ENCODE measurements at places on chromosomes 13 and 19. TPM values are rescaled to one million over a fixed set of nuclear protein-coding genes. Genes with fewer than 3 reads are reported as not detected.

GRCh38 chr13:80877209-80877943 lies 536.5 kb upstream of the SPRY2 start:
- peak; percentile 62 for DNase-seq

DNA sequence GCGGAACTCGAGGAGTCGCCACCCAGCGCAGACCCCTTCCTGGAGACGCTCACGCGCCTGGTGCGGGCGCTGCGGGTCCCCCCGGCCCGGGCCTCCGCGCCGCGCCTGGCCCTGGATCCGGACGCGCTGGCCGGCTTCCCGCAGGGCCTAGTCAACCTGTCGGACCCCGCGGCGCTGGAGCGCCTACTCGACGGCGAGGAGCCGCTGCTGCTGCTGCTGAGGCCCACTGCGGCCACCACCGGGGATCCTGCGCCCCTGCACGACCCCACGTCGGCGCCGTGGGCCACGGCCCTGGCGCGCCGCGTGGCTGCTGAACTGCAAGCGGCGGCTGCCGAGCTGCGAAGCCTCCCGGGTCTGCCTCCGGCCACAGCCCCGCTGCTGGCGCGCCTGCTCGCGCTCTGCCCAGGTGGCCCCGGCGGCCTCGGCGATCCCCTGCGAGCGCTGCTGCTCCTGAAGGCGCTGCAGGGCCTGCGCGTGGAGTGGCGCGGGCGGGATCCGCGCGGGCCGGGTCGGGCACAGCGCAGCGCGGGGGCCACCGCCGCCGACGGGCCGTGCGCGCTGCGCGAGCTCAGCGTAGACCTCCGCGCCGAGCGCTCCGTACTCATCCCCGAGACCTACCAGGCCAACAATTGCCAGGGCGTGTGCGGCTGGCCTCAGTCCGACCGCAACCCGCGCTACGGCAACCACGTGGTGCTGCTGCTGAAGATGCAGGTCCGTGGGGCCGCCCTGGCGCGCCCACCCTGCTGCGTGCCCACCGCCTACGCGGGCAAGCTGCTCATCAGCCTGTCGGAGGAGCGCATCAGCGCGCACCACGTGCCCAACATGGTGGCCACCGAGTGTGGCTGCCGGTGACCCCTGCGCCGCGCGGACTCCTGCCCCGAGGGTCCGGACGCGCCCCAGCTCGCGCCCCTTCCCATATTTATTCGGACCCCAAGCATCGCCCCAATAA lies 2.3 kb downstream of the AMH start:
- no peak for DNase-seq

DNA sequence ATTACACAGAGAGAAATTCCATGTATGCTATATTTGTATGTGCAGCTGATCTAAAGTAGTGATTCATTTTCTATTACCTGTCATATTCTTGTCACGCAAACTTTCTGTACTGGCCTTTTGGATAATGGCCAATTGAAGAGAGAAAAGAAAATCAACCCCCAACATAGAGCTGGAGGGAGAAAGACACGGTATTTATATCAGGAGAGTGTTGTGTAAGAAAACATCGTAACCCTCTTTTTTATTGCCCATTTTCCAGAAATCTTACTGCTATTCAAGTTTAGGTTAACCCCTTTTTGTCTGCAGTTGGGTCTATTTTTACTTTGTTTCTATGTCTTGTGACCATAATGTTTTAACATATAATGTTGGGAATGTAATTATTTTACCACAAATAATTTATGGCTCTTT lies 27.9 kb downstream of the DGKH start:
- DNase-seq = peak; percentile 63

- peak; percentile 23 for DNase-seq
These were observed 39.1 kb upstream of the TFDP1 start for GRCh38 chr13:113545455-113545930.

- DNase-seq = no peak
These were observed 24.6 kb downstream of the BICRA start for GRCh38 chr19:47633517-47633916.

GRCh38 chr19:30206187-30206586 lies 166.0 kb upstream of the ZNF536 start:
- no peak for DNase-seq

Gene LATS2
- polyA plus RNA-seq = 17.6 TPM
